ENCODE measurements at places on chromosomes 3 and 15. TPM values are rescaled to one million over a fixed set of nuclear protein-coding genes. Genes with fewer than 3 reads are reported as not detected.

The GABRR3 gene
- total RNA-seq = not detected

The CCR9 gene
- not detected for total RNA-seq

The HTR3E gene
- not detected for total RNA-seq

The SLC38A3 gene
- total RNA-seq = 8.1 TPM

The HCLS1 gene
- 2.2 TPM for total RNA-seq

The CASR gene
- 0.31 TPM for total RNA-seq

The ONECUT1 gene
- not detected for total RNA-seq

The BRK1 gene
- 70.1 TPM for total RNA-seq

The HIGD2B gene
- not detected for total RNA-seq

The RAB6B gene
- 64.2 TPM for total RNA-seq

The SCAANT1 gene
- total RNA-seq = not detected

The DUOX1 gene
- not detected for total RNA-seq

The SPATA12 gene
- total RNA-seq = not detected

The MRPL46 gene
- 21.3 TPM for total RNA-seq

The ST8SIA2 gene
- total RNA-seq = 150 TPM

The SERINC4 gene
- not detected for total RNA-seq

The ELL3 gene
- total RNA-seq = 5.0 TPM

The ITIH1 gene
- total RNA-seq = not detected

The STAB1 gene
- total RNA-seq = 11.9 TPM

The CLSTN2 gene
- 33.2 TPM for total RNA-seq

The TMEM266 gene
- total RNA-seq = 3.8 TPM

The MOBP gene
- total RNA-seq = 0.63 TPM

The C3orf49 gene
- not detected for total RNA-seq

The APOD gene
- total RNA-seq = 3.8 TPM

The BOC gene
- 33.8 TPM for total RNA-seq

All from parietal lobe (tissue), 2 donors.